ENCODE measurements at places on chromosomes 3 and 15.

GRCh38 chr3:140434261-140434905 lies 243.5 kb upstream of the TRIM42 start:
- DNase-seq: no peak

- no peak for DNase-seq
These were observed 25.7 kb downstream of the VPS39 start for GRCh38 chr15:42182328-42182886.

DNA sequence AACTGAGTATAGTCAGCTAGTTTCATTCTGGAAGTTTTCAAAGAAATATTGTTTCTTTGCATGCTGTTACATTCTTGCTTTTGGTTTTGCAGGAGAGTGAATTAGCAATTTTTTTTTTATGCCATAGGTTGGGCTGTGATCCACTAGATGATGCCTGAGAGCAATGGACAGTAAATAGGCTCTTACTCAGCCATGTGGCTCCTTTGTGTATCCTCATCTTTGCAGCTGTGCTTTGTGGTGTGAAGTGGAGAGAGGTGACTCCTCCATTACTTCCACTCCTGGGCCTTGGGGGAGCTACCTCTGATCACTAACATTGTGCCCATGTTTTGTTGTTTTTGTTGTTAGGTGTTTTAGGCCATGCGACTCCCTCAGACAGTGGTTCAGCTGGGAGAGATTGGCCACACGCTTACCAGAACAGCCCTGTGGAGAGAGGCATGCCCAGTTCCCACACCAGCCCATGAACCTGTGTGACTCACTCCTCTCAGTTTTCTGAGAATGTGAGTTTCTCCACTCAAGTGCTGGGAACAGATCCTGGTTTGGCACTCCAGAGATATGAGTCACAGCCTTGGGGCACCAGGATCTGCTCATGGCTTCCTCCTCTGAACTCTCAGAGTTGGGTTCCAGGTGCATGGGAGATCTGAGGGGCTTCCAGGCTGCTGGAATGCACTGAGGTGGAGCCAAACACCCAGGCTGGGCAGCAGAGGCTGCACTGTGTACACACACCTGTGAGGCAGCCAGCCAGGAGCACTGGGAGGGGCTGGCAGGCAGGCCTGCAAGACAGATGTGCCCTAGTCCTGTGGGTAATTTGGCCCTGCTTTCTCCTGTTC lies 785.3 kb downstream of the ROBO2 start:
- no peak for DNase-seq

- DNase-seq: no peak
These were observed 48.5 kb upstream of the TRPM1 start for GRCh38 chr15:31149987-31150386.

DNA sequence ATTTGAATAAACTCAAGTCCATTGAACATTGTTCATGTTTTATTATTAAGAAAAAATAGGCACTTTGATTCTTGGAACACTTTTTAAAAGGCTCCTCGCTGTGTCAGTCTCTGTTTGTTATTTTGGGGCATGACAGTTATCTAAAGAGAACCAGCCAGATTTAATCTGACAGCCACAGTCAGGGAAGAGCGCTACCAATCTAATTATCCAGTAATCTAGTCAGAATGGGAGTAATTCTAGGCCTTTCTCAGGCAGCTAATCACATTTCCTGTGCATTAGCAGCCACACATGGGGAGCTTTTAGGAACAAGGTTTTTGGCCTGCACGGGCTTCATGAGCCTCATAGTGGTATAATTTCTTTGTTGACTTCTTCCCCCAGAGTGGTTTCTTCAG lies 362.2 kb downstream of the RBMS3 start:
- no peak for DNase-seq

- DNase-seq: no peak
These were observed 46.4 kb downstream of the GATM start for GRCh38 chr15:45331972-45332371.
